CD4-positive, alpha-beta T cell treated with Interleukin-6 at 100 ng/mL for 8 hours (primary cell): ENCODE measurements at places on chromosomes 3 and 15.

- no peak for DNase-seq
Observed at GRCh38 chr3:170869239-170869590, 780 bp downstream of the RPL22L1 start.

GRCh38 chr3:36540888-36541518, 160.7 kb downstream of the STAC start:
- DNase-seq, result no peak

GRCh38 chr3:98563661-98564281, 29.6 kb downstream of the CPOX start:
- peak; percentile 65 for DNase-seq

GRCh38 chr15:59794229-59794886, 105.2 kb upstream of the BNIP2 start:
- DNase-seq, result peak; percentile 10

GRCh38 chr3:160368804-160369203, 30.2 kb downstream of the IFT80 start:
- no peak for DNase-seq

- no peak for DNase-seq
Observed at GRCh38 chr3:194739498-194740284, 54.0 kb downstream of the FAM43A start.

- no peak for DNase-seq
Observed at GRCh38 chr3:79928687-79929408, 161.1 kb upstream of the ROBO1 start.

GRCh38 chr3:12076666-12077065, 72.5 kb downstream of the SYN2 start:
- no peak for DNase-seq

DNA sequence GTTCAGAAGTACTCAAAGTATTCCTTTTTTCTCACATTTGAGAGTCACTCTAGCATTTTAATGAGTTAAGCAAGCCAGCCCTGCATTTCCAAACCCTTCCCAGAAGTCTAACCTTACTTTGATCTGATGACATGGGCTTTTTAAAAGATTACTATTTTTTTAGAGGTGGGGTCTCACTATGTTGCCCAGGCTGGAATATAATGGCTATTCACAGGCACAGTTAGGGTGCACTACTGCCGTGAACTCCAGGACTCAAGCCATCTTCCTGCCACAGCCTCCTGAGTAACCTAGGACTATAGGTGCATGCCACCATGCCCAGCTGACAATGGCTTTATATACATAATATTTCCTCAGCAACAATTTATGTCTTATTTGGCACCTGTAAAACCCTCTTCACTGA, 64.1 kb upstream of the GOLGA6B start:
- no peak for DNase-seq

- no peak for DNase-seq
Observed at GRCh38 chr3:95971573-95971972, 842.8 kb upstream of the EPHA6 start.

DNA sequence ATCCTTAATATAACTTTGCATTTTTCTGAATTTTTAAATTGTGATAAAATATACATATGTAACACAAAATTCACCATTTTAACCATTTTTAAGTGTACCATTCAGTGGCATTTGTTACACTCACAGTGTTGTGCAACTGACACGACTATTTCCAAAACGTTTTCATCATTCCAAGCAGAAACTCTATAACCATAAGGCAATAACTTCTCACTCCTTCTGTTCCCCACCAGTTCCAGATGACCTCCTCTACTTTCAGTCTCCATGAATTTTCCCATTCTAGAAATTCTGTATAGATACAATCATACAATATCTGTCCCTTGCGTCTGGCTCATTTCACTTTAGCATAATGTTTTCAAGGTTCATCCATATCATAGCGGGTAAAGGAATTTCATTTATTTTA, 223.5 kb upstream of the TTC14 start:
- no peak for DNase-seq

DNA sequence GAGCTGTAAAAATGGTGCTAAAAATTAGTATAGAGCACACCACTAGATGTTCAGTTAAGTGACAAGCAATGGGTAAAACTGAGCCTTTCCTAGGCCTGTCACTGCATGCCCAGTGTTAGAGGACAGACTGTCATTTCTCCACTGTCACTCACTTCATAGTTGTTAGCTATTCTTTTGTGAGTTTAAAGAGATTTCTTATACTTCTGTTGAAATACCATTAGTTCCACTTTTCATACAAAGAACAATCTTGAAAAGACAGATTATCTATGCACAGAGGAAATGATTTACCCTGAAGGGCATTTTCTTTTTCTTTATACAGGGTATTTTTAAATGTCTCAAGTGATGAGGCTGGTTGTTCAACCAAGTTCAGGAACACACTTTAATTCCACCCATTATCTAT, 28.3 kb upstream of the CHMP2B start:
- DNase-seq, result no peak

DNA sequence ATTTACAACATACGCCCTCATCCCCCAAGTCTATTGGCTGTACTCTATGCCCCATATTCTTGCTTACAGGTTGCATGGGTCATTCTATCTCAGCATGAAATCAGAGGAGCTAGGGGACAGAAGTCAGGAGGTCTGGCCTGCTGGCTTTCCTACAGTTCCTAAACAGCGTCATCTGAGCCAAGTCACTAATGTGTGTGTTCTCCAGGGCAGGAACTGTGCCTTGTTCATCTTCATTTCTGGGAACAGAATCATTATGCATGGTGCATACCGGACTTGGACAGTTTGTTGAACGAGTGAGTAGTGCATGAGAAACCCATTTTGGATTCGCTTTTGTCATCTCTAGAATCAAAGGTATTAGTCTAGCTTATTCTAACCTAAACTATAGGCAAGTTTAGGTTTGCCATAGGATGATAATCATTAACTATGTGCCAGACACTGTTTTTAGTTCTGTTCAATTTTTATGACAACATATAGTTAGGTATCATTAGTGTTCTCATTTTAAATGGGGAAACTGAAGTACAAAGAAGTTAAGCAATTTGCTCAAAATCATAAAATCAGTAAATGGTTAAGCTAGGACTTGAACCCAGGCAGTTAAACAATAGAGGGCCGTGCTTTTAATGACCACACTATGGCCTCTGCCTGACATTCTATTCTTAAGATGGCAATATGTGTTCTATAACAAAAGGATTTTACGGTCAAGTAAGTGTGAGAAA, 105.2 kb downstream of the FMN1 start:
- no peak for DNase-seq

- no peak for DNase-seq
Observed at GRCh38 chr15:88874275-88874674, 21.1 kb downstream of the HAPLN3 start.

DNA sequence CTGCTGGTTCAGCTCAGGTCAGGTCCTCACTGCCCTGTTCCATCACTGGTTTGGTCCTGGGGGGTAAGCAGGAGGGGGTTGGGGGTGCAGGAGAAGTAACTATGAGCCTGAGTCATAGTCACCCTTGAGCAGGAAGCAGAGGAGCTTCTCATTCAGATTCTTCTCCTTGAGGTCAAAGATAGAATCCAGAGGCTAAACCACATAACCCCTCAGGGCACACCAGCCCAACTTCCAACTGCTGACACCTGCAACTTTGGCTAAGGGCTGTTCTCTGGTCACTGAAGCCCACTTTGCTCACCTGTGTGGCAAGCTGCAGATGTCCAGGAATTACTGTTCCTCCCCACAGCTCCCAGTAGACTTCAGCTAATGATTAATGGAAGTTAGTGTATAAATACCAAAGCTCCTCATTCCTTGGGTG, 48.8 kb upstream of the LRRFIP2 start:
- no peak for DNase-seq

DNA sequence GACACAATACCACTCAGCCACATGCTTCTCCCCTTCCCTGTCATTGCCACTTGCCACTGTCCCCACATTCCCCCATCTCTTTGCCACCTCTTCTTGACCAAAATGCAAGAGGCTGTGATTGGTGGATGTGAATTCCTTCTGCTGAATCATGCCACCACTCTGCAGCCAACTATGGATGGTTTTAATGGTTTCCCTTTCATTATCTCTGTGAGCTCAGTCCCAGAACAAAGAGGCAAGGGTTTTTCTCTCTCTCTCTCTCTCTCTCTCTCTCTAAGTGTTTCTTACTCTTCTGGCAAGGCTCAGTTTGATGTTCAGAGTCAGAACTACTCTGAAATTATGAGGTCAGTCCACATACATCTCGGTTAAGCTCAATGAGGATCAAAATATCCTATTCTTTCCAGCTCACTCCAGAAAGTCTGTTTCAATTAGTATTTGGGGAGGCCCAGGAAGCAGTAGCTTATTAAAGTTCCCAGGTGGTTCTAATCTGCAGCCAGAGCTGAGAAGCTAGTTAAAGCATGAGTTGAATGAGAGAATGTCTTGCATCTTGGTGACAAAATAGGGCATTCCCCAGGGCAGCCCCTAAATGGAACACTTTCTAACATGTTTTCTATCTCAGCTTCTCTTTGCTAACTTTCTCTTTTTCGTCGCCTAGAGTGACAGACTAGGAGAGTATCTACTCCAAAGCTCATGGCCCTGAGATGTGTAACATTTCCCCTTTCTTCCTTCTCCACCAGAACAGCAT, 8.5 kb upstream of the ILDR1 start:
- DNase-seq, result no peak

GRCh38 chr3:48558493-48559134, 2.0 kb upstream of the PFKFB4 start:
- DNase-seq, result no peak

DNA sequence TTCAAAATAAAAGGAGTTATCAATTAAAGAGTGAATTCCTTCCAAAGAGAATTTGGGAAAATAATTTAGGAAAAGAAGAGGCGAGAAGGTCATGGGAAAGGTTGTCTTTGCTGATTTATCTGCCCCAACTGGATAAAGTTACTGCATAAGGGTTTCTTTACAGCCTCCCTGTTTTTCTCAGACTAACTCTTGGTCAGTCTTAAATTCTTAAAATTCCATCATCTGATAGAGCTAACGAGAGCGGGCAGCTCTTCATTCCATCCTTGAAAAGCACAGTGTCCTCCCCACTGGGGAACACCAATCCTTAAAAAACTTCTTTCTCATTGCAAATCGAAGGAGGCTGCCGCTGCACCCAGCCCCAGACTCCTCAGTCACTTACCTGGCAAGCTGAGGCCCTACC, 107.2 kb downstream of the PGPEP1L start:
- no peak for DNase-seq

- DNase-seq, result no peak
Observed at GRCh38 chr3:50135964-50136363, 19.2 kb upstream of the SEMA3F start.

DNA sequence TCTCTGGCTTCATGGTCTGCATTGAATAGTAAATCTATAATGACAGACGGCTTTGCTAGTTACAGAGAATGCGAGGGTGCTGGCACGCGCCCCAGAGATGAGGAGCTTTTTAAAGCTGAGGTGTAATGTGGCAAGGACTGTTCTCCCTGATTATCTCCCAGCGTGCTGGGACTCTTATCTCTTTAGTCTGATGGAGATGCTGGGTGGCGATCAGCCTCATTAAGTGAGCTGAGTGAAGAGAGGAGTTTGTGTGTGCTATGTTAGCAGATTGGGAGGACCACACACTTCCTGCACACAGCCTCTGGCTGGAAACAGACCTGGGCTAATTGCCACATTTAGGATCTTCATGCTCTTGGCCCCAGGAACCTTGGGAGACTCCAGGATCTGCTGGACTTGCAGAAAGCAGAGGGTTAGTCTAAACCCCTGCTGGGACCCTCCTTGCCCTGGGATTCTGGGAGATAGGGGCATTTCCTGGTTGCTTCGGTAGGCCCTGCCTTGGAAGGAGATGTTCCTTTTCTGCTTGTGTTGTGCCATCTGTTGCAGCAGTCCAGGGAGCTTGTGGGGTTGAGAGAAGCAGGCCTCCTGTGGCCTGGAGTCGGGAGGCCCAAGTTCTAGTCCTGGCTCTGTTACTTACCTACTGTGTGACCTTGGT, 15.0 kb downstream of the PDIA5 start:
- DNase-seq, result no peak

DNA sequence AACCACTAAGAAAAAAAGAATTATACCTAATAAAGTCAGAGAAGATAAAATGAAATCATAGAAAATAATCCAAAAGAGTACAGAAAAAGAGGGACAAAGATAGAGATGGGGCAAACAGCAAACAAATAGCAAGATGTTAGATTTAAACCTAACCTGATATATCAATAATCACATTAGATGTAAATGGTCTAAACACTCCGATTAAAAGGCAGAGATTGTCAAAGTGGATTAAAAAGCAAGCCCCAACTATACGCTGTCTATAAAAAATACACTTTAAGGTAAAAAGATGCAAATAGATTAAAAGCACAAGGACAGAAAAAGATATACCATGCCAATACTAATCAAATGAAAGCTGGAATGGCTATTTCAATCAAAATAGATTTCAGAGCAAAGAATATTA, 16.8 kb downstream of the ADPGK start:
- no peak for DNase-seq

DNA sequence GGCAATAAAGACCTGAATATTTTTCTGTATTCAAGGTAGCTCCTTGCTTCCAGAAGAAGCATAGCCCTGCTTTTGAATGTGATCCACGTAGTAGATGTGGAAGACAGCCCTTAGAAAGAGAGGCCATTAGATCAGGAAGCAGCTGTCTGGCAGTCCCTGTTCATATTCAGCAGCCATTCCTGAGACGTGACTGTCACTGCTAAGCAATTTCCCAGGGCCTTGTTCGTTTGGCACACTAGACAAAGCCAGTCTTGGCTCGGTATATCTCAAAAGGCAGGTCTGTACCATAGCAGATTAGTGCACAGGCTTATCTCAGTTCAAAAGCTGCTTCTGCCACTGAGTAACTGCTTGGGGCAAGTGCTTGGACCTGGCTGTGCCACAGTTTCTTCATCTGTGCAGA, 287.8 kb upstream of the MCTP2 start:
- DNase-seq, result no peak

DNA sequence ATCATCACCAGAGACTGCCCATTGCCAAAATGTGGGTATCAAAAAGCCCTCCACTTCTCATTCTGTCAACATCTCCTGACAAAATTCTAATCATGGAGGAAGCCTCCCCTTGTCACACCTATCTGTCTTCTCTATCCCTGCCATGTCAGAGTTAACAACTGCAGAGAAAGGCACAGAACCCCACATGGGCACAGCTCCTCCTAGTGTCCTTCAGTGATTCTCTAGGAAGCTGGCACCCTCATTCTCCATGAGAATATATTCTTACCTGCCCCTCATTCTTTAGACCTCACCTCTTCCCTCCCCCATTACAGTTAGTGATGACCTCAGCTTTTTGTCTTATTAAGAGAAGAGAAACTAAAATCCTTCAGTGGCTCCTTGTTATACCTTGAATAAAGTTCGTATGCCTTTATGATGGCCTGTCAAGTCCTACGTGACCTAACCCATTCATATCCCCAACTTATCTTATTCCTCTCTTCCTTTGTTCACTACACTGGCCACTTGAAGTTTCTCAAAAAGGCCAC, 44.6 kb downstream of the NME9 start:
- DNase-seq, result no peak

- DNase-seq, result no peak
Observed at GRCh38 chr3:44206862-44207652, 34.6 kb upstream of the TOPAZ1 start.

DNA sequence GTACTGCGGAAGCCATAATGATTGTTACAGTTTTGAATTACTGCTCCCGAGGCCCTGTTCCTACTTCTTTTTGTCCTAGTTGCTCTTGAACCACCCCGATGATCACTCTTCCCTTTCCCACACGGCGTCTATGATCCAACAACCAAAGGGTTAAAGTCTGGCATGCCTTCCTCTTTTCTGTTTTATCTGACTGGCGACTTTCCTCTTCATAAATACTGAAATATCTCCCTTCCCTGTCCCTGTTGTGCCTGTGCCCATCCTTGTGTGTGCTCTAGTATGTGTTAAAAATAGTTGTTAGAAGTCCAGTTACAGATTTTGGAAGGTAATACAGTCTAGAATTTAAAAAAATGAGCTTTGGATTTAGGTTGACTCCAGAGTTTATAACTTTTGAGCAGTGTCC, 83.6 kb downstream of the AKAP13 start:
- DNase-seq, result no peak

GRCh38 chr15:49185473-49185872, 15.4 kb downstream of the GALK2 start:
- no peak for DNase-seq
